ENCODE measurements at places on chromosomes 6 and 20.

GRCh38 chr6:47759364-47759763, 22.5 kb upstream of the OPN5 start:
- DNase-seq = no peak

GRCh38 chr6:159989492-159990480, 20.9 kb downstream of the IGF2R start:
- DNase-seq = no peak

DNA sequence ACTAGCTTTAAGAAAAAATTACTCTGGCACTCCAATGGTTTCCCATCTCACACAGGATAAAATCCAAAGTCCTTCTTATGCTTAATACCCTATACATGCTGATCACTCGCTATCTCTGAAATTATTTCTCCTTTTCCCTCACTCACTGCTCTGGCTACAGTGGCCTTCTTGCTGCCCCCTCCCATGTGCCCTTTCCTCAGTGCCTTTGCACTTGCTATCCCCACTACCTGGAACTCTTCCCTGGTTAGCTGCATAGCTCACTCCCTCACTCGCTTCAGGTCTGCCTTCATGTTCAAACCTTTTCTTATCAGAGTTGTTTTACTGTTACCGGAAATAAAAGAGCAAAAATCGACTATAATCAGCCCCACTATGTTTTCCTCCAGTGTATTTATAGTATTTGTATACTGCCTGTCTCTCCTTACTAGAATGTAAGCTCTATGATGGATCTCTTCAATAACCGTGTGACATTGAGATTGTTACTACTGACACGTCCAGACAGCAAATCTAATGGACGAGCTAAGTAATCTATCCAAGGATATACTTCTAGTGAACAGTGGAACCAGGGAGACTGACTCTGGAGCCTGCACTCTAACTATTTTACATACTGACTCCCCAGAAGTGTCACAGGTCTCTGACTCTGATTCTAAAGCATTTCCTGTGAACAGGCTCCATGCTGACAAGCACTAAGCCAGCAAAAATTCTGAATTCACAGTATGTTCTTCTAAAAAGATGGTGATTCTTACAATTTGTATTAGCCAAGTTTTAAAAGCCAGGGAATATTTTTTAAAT, 25.1 kb downstream of the FKBP5 start:
- no peak for DNase-seq

GRCh38 chr20:56928007-56928406, 298.9 kb downstream of the TFAP2C start:
- no peak for DNase-seq

GRCh38 chr6:134584847-134585516, 267.1 kb upstream of the SGK1 start:
- no peak for DNase-seq

- no peak for DNase-seq
Observed at GRCh38 chr6:52243282-52243893, 912 bp downstream of the IL17F start.

GRCh38 chr6:166317261-166318212, 9.3 kb upstream of the PRR18 start:
- no peak for DNase-seq

DNA sequence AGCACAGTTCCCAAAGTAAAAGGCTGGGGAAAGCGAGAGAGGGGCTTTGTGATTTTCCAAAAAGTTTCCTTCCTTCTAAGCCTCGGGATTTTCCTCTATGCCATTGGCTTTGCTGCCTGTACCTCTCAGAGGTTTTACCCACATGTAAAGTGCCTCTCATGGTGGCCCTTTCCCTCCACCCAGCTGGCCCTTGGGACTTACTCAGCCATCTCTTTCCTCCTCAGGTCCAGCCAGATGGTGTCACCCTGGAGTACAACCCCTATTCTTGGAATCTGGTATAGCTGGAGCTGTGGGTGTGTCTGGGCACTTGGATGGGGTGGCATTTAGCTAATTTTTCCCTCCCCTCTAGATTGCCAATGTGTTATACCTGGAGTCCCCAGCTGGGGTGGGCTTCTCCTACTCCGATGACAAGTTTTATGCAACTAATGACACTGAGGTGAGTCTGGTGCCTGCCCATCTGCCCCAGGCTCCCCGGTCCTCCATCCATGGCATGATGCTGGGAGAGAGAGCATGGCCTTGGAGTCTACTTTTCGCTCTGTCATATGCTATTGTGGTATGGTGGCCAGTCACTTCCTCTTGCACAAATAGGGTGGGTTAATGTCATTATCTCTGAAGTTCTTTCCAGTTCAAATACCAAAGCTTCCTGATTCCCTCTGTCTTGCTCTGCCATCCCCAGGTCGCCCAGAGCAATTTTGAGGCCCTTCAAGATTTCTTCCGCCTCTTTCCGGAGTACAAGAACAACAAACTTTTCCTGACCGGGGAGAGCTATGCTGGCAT, 1.1 kb downstream of the CTSA start:
- no peak for DNase-seq

- DNase-seq = no peak
Observed at GRCh38 chr20:53773792-53774401, 180.3 kb upstream of the ZNF217 start.

DNA sequence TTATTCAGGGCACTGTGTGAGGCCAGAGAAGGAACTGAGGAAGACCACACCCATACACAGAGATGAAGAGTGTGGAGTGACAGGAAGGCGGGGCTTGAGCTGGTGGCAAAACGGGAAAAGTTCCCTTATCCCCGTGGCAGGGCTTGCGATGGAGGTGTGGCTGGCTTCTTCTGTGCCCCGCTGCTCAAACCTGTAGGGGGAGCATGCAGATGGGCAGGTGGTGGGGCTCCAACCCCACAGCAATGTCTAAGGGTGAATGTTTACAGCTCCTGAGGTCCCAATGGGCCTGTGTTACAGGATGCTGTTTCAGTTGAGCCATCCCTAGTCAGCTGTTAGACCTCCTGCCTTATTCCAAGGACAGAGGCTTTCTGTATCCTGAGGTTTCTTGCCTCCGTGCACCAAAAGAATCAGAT, 105.9 kb downstream of the LY86 start:
- no peak for DNase-seq

DNA sequence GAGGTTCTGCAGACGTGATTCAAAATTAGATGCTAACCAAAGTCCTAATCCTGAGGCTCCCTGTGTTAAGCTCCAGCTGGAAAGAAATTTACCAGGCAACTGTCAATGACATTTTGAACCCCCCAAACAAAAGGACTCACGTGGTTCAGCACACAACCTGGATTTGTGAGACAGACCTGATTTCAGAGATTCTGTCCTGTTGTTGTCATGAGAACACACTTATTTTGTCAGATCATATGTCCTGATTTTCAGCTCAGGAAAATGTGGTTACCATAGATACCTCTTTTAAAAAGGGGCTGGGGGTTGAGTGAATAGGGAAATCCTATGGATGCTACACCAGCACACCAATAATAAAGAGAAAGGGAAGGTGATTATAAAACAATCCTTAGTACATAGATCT, 61.6 kb downstream of the MTFR2 start:
- DNase-seq = no peak

GRCh38 chr6:47071681-47072080, 29.5 kb upstream of the ADGRF1 start:
- DNase-seq = no peak

DNA sequence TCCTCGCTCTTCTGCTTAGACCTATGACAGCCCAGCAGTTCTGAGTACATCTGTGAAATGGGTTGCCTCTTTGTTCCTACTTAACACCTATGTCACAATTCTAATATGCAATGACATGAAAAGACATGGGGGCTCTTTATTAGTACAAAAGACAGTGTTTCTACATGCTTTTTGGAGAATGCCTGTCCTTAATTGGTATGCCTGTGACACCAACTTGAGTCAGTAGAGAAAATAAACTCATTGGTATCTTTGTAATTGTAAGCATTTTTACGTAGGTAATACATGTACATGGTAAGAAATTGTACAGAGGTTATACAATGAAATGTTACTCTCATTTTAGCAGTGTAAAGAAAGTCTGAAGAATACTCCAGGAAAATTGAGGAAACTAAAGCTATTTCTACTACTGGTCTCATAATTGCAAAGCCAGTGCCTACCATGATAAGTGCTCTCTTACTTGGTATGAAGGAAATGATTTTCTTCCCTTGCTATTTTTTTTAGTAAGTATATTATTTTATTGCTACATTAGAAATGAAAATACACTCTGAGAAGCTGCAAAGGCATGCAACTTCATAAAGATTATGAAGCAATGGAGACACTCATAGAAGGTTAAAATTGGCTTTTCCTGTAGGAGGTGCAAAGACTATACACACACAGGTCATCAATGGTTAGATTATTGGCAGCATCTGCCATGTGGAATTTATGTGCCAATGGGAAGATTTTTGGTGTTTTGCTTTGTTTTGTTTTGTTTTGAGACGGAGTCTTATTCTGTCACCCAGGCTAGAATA, 4.9 kb upstream of the EEF1A1 start:
- DNase-seq = no peak

- no peak for DNase-seq
Observed at GRCh38 chr6:39953076-39953618, 18.9 kb upstream of the MOCS1 start.

GRCh38 chr20:38184101-38184500, 19.0 kb upstream of the TGM2 start:
- DNase-seq = no peak

- DNase-seq = no peak
Observed at GRCh38 chr6:56911847-56912246, 43.1 kb upstream of the BEND6 start.

GRCh38 chr20:8097307-8097706, 34.8 kb upstream of the PLCB1 start:
- no peak for DNase-seq

GRCh38 chr6:166202321-166202733, 34.7 kb upstream of the TBXT start:
- no peak for DNase-seq

DNA sequence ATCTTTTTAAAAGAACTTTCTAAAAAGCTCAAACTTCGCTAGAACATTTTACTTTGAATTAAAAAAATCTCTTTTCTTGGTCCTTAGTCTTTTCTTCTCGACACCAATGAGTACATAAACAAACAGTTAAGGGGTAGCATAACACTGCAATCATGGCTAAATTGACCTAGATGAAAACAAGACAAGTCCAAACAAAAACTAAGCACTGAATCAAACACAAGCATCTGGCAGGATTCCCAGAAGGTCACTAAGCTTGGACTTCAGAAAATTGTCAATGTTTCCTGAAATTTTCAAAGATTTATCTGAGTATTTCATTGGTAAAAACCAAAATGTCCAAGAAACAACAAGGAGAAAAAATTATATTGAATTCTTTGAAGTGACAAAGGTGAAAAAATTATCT, 5.0 kb downstream of the COL21A1 start:
- DNase-seq = no peak

DNA sequence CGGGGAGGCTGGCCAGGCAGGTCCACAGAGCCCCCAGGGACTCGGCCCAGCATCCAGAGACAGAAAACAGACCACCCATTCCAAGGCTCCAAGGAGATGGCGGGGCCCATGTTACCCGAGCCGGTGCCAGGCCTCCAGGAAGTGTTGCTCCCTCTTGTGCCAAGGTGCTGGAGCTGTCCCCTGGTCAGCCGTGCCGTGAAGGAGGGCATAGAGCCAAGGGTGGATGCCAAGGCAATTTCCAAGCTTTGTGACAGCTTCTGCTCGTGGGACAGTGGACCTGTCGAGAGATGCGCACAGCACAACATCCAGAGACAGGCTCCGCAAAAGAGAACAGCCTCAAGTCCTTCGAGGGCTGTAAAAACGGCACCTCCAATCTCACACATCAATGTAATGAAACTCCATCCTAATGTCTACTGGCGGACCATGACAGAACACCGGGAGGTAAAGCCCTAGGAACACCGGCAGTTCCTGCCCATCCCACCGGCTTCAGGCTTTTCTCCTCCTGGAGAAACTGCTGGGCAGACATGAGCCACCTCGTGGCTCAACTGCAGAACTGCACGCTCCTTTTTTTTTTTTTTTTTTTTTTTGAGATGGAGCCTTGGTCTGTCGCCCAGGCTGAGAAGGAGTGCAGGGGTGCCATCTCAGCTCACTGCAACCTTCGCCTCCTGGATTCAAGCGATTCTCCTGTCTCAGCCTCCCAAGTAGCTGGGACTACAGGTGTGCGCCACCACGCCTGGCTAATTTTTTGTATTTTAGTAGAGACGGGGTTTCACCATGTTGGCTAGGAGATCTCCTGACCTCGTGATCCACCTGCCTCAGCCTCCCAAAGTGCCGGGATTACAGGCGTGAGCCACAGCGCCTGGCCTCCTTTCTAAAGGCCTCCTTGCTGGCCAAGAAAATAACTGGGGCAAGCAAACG, 30.9 kb upstream of the AVP start:
- peak; percentile 70 for DNase-seq

DNA sequence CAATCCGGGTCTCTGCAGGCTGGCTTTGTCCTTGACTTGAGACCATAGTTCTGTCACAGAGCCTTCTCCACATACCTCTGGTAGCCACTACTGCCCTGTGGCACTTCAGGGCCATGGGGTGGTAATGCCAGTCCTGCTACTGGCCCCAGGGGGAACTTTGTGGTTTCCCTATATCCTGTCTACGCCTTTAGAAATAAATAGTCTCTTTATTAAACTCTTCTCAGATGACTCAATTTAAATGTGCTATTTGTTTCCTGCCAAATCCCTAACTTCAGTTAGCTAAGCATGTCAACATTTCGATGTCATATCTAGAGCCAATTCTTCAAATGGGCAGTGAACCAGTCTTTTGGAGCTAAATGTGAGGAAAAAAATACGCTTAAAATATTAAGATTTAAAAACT, 60.1 kb downstream of the SEL1L2 start:
- DNase-seq = no peak

DNA sequence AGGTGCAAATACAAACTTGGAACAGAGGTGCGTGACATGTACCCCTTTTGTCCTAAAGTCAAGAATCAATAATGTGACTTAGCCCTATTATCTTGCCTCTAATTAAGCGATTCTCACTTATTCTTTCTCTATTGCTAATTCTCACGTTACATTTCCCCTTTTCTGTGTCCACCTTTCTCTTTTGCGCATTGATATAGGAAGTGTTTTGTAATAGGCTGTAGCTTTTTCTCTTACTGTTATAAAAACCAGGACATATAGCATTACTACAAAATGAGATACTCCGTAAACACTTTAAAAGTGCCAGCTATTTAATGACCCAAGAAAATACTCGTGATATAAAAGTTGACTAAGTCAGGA, 669 bp upstream of the TMEM30A start:
- no peak for DNase-seq

All from NCI-H1694 (cell line).